Renal pelvis (tissue), 12 donors: ENCODE measurements at places on chromosomes 16 and 17. TPM values are rescaled to one million over a fixed set of nuclear protein-coding genes. Genes with fewer than 3 reads are reported as not detected.

- DNase-seq, result no peak
Observed at GRCh38 chr17:15303851-15304250, 37.5 kb downstream of the TEKT3 start.

- DNase-seq, result no peak
Observed at GRCh38 chr17:74738051-74738996, 1.3 kb downstream of the RAB37 start.

GRCh38 chr16:85569039-85569614 is 44.0 kb upstream of the GSE1 start:
- DNase-seq, result no peak

- no peak for DNase-seq
Observed at GRCh38 chr17:56130026-56130425, 23.2 kb upstream of the ANKFN1 start.

- no peak for DNase-seq
Observed at GRCh38 chr17:32759476-32759875, 117.4 kb downstream of the MYO1D start.

Gene RNF213
- 107 TPM for polyA plus RNA-seq

GRCh38 chr16:55367866-55368603 is 44.0 kb downstream of the IRX6 start:
- DNase-seq, result no peak

- DNase-seq, result no peak
Observed at GRCh38 chr16:50252874-50253513, 13.4 kb upstream of the ADCY7 start.

GRCh38 chr17:81815646-81815986 is 11.7 kb downstream of the GCGR start:
- no peak for DNase-seq

DNA sequence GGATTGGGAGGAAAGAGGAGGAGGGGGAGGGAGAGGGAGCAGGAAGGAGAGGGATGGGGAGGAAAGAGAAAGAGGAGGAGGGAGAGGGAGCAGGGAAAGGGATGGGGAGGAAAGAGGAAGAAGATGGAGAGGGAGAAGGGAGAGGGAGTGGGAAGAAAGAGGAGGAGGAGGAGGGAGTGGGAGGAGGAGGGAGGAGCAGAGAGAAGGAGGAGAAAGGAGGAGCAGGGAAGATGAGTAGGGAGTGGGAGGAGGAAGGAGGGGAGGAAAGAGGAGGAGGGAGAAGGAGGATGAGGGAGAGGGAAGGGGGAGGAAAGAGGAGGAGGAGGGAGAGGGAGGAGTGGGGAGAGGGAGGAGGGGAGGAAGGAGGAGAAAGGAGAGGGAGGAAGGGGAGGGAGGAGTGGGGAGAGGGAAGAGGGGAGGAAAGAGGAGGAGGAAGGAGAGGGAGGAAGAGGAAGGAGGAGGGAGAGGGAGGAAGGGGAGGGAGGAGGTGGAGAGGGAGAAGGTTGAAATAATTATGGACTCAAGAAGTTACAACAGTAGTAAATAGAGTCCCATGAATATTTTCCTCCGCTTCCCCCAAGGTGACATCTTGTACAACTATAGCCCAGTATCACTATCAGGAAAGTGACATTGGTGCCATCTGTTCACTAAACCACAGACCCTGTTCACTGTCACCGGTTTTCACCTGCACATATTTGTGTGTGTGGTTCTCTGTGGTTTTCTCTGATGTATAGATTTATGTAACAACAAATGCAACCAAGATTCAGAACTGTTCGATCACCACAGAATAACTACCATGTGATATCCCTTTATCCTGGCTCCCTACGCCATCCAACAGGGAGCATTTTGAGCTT is 325.3 kb upstream of the EEF2KMT start:
- no peak for DNase-seq

DNA sequence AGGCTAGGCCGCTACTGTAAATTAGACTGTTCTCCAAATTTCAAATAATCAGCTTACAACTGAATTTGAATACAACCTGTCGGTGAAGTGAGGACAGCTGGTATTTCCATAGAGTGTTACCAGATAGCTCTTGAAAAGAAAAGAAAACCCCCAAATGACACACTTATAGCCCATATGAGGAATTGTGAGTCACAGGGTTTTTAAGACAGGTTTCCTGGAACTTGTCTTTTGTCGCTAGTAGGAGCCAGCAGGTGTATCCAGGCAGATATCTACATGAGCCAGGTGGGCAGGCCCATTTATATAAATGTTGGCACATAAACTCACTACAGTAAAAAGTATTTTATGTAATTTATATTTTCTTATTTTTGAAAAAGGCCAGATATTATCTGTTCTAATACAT is 24.0 kb downstream of the TNRC6A start:
- no peak for DNase-seq

Gene CD79B
- polyA plus RNA-seq, result 3.1 TPM

- DNase-seq, result no peak
Observed at GRCh38 chr16:68353366-68353765, 42.5 kb downstream of the PRMT7 start.

Gene MYH2
- polyA plus RNA-seq, result not detected

GRCh38 chr16:85026703-85027102 is 892 bp upstream of the KIAA0513 start:
- no peak for DNase-seq

Gene CD300LB
- polyA plus RNA-seq, result 0.24 TPM

GRCh38 chr16:85715169-85716021 is 26.6 kb upstream of the GINS2 start:
- DNase-seq, result no peak

DNA sequence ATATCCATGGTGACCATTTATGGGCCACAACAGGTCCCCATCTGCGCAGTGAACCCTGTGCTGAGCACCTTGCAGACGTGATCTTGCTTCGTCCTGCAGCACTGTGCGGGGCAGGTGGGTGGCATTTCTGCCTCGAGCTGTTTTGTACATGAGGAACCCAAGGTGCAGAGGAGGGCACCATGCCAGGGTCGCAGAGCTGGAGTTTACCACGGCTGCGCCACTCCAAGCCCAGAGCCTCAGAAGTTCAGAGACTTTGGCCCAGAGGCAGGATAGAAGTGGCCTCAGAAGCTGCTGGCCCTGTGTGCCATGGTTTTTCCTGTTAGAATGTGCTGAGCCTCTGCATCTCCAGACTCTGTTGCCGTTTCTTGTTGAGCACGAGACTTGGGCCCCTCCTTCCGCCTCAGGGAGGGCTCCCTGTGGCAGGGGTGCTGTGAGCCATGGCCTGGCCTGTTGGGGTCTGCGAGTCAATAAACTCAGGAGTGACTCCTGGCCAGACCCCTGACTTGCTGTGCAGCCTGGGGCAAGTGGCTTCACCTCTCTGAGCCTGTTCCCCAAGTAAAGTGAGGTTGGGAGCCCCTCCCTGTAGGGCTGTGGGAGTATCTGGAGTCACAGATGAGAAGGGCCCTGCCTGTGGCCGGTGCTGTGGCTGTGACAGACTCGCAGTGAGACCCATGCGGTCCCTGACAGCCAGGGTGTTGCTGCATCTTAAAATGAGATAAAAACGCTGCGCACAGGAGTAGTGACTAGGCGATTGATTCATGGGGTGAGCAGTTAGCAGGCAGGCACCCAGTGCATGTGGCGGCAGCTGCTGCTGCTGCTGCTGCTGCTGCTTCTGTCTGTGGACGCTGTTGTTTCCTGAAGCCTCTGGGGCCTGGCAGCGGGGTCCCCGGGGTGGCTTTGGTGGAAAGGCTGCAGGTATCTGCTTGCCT is 11.8 kb downstream of the MAP2K3 start:
- DNase-seq, result no peak

Gene KCNH4
- 0.04 TPM for polyA plus RNA-seq
